ENCODE measurements at places on chromosomes 12 and 14.
A peak's percentile ranks its signal among the peaks of the same experiment; 100 is the strongest.

GRCh38 chr12:72275526-72275925, 3.4 kb downstream of the TRHDE start:
- H3K4me1 ChIP-seq, result no peaks in the 10 kb centered on the region
- no peak overlapping the region for H3K4me3 ChIP-seq
- H3K27ac ChIP-seq, result no peak overlapping the region

- no peak overlapping the region for H3K27ac ChIP-seq
- no peaks in the 10 kb centered on the region for H3K27me3 ChIP-seq
- no peak for DNase-seq
These were observed 43.6 kb downstream of the SYNE3 start for GRCh38 chr14:95472819-95473251.

GRCh38 chr12:98418357-98419075, 96.9 kb upstream of the TMPO start:
- peak; percentile 98 for DNase-seq
- H3K4me1 ChIP-seq, result peaks cover 5% of the 10 kb centered on the region
- no peak overlapping the region for H3K4me3 ChIP-seq
- H3K27me3 ChIP-seq, result no peaks in the 10 kb centered on the region

GRCh38 chr14:85752175-85752574, 222.2 kb downstream of the FLRT2 start:
- H3K27ac ChIP-seq, result no peak overlapping the region
- H3K36me3 ChIP-seq, result no peaks in the 10 kb centered on the region
- no peak for DNase-seq

DNA sequence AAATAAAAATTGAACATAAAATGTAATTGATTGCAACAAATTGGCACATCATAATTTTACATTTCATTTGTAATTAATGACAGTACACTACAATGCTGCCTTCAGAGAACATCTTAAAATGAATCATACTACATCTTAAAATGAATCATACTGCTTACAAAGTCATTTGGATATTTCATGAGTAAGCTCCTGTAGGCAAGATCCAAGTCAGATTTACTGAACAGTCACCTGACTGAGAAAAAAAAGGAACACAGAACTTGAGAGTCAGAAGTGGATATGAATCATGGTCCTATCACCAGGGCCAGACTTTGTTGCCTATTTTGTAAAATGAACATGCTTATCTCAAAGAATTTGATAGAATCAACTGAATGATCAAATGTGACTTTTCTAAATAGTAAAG, 32.7 kb upstream of the FBLN5 start:
- DNase-seq, result no peak
- H3K36me3 ChIP-seq, result no peaks in the 10 kb centered on the region
- peaks cover 11% of the 10 kb centered on the region for H3K4me1 ChIP-seq
- H3K27ac ChIP-seq, result peak overlapping the region; percentile 62

GRCh38 chr12:46396826-46397225, 24.3 kb upstream of the SLC38A2 start:
- no peaks in the 10 kb centered on the region for H3K27me3 ChIP-seq
- H3K27ac ChIP-seq, result no peak overlapping the region
- H3K4me1 ChIP-seq, result peaks cover 13% of the 10 kb centered on the region
- H3K4me3 ChIP-seq, result no peak overlapping the region
- no peak for DNase-seq

DNA sequence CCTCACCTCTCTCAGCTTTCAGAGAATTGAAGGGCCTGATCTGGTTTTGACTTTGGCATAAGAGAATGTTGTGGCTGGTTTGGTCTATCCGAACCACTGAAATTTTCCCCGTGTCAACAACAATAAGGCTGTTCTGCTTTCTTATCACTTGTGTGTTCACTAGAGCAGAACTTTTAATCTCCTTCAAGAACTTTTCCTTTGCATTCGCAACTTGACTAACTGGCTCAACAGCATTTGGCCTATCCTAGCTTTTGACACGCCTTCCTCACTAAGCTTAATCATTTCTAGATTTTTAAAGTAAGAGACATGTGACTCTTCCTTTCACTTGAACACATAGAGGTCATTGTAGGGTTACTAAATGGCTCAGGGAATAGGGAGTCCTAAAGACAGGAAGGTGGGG, 25.9 kb upstream of the EDDM3A start:
- no peak overlapping the region for H3K4me3 ChIP-seq
- no peak for DNase-seq
- no peaks in the 10 kb centered on the region for H3K27me3 ChIP-seq
- no peak overlapping the region for H3K27ac ChIP-seq

DNA sequence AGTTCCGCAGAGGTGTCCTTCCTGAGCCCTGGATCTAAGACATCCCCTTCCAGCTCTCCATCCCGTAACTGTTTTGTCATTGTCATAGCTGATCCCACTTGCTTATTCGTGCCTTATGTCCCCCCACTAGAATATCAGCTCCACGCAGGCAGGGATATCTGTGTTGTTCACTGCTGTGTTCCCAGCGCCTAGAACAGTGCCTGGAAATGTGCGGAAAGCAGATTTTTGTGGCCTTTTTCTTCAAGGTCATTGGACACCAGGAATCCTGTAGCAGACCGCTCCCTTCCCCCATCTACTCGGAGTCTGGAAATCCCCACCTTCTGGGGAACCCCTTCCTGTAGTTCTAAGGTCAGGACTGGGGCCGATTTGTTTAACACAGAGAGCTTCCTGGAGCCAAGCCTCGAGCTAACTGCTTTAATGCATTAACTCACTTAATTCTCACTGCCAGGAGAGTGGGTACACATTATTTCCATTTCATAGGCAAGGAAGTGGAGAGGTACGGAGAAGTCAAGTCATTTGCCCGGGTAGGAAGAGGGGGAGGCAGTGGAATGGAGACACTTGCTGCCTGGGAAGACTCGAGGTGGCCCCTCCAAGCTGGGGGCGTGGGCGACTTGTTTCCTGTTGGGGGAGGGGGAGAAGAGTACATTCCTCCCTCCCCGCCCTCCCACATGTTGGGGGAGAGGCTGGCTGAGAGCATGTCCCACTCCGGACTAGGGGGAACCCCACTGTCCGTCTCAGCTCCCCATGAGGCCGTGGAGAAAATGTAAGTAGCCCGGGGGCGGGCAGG, 1.2 kb upstream of the SH2B3 start:
- DNase-seq, result peak; percentile 78
- H3K27ac ChIP-seq, result peak overlapping the region; percentile 77
- no peaks in the 10 kb centered on the region for H3K36me3 ChIP-seq
- no peaks in the 10 kb centered on the region for H3K27me3 ChIP-seq
- H3K4me3 ChIP-seq, result peak overlapping the region; percentile 83

- no peak overlapping the region for H3K4me3 ChIP-seq
- no peak for DNase-seq
- H3K27ac ChIP-seq, result no peak overlapping the region
These were observed 14.4 kb downstream of the ISCU start for GRCh38 chr12:108576660-108577234.

- H3K27me3 ChIP-seq, result no peaks in the 10 kb centered on the region
- H3K27ac ChIP-seq, result no peak overlapping the region
- no peak overlapping the region for H3K4me3 ChIP-seq
These were observed 406.2 kb downstream of the NOVA1 start for GRCh38 chr14:26191671-26192070.

- H3K27me3 ChIP-seq, result no peaks in the 10 kb centered on the region
- no peak overlapping the region for H3K27ac ChIP-seq
- no peak overlapping the region for H3K4me3 ChIP-seq
- no peak for DNase-seq
These were observed 65.2 kb upstream of the DIO3 start for GRCh38 chr14:101495827-101496775.

GRCh38 chr14:104975481-104976197, 2.5 kb downstream of the AHNAK2 start:
- no peaks in the 10 kb centered on the region for H3K36me3 ChIP-seq
- H3K4me1 ChIP-seq, result peaks cover 33% of the 10 kb centered on the region
- no peak overlapping the region for H3K4me3 ChIP-seq
- no peak for DNase-seq

- H3K27ac ChIP-seq, result no peak overlapping the region
- no peaks in the 10 kb centered on the region for H3K27me3 ChIP-seq
- H3K36me3 ChIP-seq, result no peaks in the 10 kb centered on the region
- no peak overlapping the region for H3K4me3 ChIP-seq
- H3K4me1 ChIP-seq, result no peaks in the 10 kb centered on the region
- no peak for DNase-seq
These were observed 155.9 kb downstream of the ESRRB start for GRCh38 chr14:76531821-76532318.

DNA sequence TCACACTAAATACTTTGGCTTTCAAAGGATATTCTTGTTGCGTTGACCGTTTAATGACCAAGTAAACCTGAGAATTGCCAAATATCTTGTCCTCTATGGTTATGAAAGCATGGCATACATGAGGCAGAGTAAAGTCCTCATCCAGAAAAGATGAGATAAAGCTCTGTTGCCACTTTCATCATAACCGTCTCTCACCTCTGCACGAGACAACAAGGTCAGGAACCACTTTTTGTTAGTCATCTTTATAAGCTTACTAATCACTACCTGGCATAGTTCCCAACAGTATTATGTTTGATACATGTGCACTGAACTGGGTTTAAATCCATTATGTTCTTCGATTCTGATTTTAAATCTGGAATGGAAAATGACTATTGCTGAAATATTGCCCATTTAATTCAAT, 31.3 kb downstream of the PTPRB start:
- no peak overlapping the region for H3K27ac ChIP-seq
- H3K4me1 ChIP-seq, result no peaks in the 10 kb centered on the region
- DNase-seq, result no peak
- no peak overlapping the region for H3K4me3 ChIP-seq
- no peaks in the 10 kb centered on the region for H3K27me3 ChIP-seq

- H3K27ac ChIP-seq, result no peak overlapping the region
- no peaks in the 10 kb centered on the region for H3K4me1 ChIP-seq
- H3K4me3 ChIP-seq, result no peak overlapping the region
- DNase-seq, result no peak
- no peaks in the 10 kb centered on the region for H3K36me3 ChIP-seq
These were observed 21.1 kb upstream of the C1S start for GRCh38 chr12:7039403-7039802.

DNA sequence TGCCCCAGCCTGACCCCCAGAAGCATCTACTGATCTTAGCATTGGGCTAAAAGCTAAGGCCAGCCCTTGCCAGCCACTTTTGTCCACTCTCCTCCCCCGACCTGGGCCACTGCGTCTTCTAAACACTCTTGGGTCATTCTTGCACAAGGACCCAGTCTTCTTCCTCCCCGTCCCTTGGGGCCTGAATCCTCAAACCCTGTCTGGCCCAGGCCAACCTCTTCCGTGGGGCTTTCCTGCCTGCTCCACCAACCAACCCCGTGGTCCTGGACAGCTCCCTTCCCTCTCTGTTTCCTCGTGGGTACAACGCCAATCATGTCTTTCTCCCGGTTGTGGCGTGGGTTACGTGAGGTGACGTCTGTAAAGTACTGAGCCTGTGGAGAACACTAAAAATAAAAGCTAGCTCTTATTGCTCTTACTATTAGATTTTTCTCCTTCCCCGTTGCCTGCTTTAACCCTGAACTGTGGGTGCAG, 21.5 kb downstream of the FAM222A start:
- no peaks in the 10 kb centered on the region for H3K36me3 ChIP-seq
- H3K4me1 ChIP-seq, result no peaks in the 10 kb centered on the region
- H3K27me3 ChIP-seq, result no peaks in the 10 kb centered on the region
- no peak overlapping the region for H3K27ac ChIP-seq
- no peak overlapping the region for H3K4me3 ChIP-seq

GRCh38 chr12:85835426-85836196, 598 bp downstream of the RASSF9 start:
- H3K27ac ChIP-seq, result peak overlapping the region; percentile 84
- H3K27me3 ChIP-seq, result no peaks in the 10 kb centered on the region
- DNase-seq, result no peak
- H3K4me1 ChIP-seq, result peaks cover 7% of the 10 kb centered on the region
- peak overlapping the region; percentile 69 for H3K4me3 ChIP-seq
- no peaks in the 10 kb centered on the region for H3K36me3 ChIP-seq

GRCh38 chr12:84596266-84596665, 316.3 kb downstream of the SLC6A15 start:
- DNase-seq, result no peak
- no peaks in the 10 kb centered on the region for H3K27me3 ChIP-seq
- H3K4me3 ChIP-seq, result no peak overlapping the region

- no peaks in the 10 kb centered on the region for H3K27me3 ChIP-seq
- no peak overlapping the region for H3K4me3 ChIP-seq
- H3K27ac ChIP-seq, result no peak overlapping the region
- H3K4me1 ChIP-seq, result no peaks in the 10 kb centered on the region
- DNase-seq, result no peak
These were observed 172.7 kb downstream of the ANO6 start for GRCh38 chr12:45388545-45388944.

DNA sequence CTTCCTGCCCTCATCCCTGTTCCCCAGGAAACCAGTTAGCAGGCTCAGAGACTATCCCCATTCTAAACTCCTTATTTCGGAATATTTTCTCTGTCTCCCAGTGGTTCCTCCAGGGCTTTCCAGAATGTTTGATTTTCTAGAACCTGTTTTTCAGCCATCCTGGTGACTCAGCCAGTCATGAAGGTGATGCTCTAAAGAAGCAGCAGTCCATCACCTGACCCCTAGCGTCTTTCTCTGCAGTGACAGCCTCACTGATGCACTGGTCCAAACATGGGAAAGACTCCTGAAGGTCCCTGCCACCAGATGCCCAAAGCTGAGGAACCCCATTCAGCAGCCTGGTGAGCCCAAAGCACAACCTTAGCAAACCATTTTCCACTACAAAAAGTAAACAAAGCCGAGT, 212.6 kb downstream of the PHETA1 start:
- DNase-seq, result no peak
- H3K27me3 ChIP-seq, result no peaks in the 10 kb centered on the region
- no peaks in the 10 kb centered on the region for H3K36me3 ChIP-seq

- H3K36me3 ChIP-seq, result no peaks in the 10 kb centered on the region
- H3K27me3 ChIP-seq, result no peaks in the 10 kb centered on the region
- no peak overlapping the region for H3K4me3 ChIP-seq
- no peak overlapping the region for H3K27ac ChIP-seq
- no peaks in the 10 kb centered on the region for H3K4me1 ChIP-seq
These were observed 27.3 kb upstream of the SPTSSA start for GRCh38 chr14:34489324-34489723.

- H3K27me3 ChIP-seq, result no peaks in the 10 kb centered on the region
- no peak overlapping the region for H3K4me3 ChIP-seq
- H3K4me1 ChIP-seq, result no peaks in the 10 kb centered on the region
- no peak overlapping the region for H3K27ac ChIP-seq
These were observed 279.6 kb upstream of the TMEM132C start for GRCh38 chr12:127987199-127987901.

DNA sequence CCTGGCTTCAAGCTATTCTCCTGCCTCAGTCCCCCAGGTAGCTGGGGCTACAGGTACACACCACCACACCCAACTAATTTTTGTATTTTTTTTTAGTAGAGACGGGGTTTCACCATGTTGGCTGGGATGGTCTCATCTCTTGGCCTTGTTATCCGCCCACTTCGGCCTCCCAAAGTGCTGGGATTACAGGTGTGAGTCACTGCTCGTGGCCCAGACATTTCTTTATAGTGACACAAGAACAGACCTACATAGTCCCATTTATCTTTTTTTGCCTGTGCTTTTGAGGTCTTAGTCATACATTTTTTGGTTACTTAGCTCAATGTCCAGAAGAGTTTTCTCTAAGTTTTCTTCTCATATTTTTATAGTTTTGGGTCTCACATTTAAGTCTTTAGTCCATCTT, 247.4 kb downstream of the SYT10 start:
- H3K36me3 ChIP-seq, result no peaks in the 10 kb centered on the region
- no peak overlapping the region for H3K4me3 ChIP-seq
- no peaks in the 10 kb centered on the region for H3K27me3 ChIP-seq
- DNase-seq, result no peak

GRCh38 chr14:100535287-100536120, 51.7 kb downstream of the BEGAIN start:
- no peaks in the 10 kb centered on the region for H3K4me1 ChIP-seq
- no peaks in the 10 kb centered on the region for H3K36me3 ChIP-seq

Data from ascending aorta (tissue), 2 donors.